ENCODE measurements at places on chromosomes 5 and 9. TPM values are rescaled to one million over a fixed set of nuclear protein-coding genes. Genes with fewer than 3 reads are reported as not detected.

The PCDHB15 gene
- total RNA-seq: not detected

The QRFP gene
- total RNA-seq: not detected

The TIMD4 gene
- 3.1 TPM for total RNA-seq

The CKS2 gene
- 9.3 TPM for total RNA-seq

The RMND5B gene
- total RNA-seq: 12.6 TPM

The GLIPR2 gene
- total RNA-seq: 8.6 TPM

The ENTREP1 gene
- not detected for total RNA-seq

All from CD8-positive, alpha-beta T cell (primary cell).